Stimulated activated naive CD8-positive, alpha-beta T cell treated with anti-CD3 and anti-CD28 coated beads, Interleukin-15, amount 100 ng/mL, for 72 hours (primary cell): ENCODE measurements at places on chromosomes 13 and 19.

DNA sequence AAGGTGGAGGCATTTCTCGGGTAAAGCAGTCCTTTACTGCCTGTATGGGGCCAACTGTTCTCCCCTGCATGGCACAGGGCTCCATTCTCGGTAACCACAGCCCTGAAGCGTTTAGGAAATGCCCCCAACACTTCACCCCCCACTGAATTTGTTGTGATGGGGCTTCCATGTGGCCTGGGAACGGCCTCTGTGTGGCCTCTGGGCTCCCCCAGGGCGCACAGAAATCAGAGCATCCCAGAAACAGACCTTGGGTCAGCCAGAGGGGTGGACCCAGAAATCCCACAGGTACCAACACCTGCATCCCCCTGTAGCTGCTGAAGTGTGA is 153.7 kb upstream of the VSTM2B start:
- no peak for DNase-seq

GRCh38 chr13:80462567-80462966 is 121.6 kb upstream of the SPRY2 start:
- no peak for DNase-seq

DNA sequence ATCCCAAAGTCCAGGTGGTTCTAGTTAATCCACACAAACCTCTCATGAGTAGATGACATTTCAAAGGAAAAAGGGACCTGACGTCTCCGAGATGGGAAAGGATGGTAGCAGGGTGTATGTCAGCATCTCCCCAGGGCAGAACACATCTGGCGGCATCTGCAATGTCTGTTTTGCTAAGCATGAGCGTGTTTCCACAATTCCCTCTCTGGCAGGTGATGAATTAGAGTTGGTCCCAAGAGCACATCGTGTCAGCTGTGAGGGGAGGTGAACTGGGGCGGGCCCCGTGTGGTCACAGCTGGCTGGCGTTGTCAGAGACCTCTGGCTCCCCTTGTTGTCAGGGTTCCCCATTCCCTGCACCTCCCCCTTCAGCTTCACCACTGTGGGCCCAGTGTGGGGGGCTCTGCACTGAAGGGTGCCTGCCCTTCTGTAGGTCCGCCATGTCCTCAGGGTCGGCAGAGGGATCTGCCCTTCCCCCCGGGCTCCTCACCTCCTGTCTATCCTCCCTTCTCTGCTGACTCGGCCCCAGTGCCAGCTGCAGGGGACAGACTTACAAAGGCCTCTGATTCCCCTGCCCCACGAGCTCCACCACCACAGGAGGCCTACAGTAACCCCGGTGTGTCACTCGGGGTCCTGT is 58.2 kb downstream of the CDADC1 start:
- DNase-seq = no peak

DNA sequence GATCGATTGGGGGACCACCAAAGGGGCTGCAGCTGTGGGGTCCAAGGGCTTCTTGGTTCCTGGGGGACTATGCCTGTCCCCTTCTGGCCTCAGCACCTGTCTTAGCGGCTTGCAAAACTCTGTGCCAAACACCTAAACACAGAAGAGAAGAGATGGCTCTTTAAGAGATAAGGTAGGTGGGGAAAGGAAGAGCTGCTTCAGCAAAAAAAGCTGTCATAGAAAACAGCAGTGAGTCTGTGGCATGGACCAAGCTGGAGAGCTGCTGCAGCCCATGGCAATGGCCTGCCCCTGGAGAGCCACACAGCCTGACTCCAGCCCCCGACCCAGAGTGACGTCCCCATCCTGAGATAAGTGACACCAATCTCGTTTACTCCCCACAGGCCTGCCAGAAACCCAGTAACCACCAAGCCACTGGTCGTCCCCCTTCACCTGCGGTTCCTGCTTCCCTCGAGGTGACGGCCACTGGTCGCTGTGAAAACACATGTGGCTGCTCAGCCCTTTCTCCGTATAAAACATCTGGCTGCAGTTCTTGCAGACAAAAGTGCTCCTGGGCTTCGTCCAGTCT is 25.0 kb upstream of the NAPA start:
- DNase-seq = no peak

DNA sequence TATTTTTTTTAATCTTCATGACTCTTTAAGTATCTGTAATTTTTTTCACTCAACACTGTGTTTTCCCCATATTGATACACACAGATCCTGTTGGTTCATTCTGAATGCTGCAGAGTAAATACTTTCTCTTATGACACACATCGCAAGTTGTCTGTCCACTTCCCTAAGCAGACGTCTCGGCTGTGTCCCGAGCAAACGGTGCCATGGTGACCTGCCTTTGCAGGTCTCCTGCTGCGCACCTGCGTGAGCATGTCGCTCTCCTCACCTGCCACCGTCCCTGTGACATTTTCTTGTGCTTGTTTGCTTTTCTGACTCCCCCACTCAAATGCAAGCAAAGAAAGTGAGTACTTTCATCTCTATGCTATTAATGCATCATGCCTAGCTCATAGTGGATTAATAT is 57.8 kb downstream of the CCDC70 start:
- no peak for DNase-seq

DNA sequence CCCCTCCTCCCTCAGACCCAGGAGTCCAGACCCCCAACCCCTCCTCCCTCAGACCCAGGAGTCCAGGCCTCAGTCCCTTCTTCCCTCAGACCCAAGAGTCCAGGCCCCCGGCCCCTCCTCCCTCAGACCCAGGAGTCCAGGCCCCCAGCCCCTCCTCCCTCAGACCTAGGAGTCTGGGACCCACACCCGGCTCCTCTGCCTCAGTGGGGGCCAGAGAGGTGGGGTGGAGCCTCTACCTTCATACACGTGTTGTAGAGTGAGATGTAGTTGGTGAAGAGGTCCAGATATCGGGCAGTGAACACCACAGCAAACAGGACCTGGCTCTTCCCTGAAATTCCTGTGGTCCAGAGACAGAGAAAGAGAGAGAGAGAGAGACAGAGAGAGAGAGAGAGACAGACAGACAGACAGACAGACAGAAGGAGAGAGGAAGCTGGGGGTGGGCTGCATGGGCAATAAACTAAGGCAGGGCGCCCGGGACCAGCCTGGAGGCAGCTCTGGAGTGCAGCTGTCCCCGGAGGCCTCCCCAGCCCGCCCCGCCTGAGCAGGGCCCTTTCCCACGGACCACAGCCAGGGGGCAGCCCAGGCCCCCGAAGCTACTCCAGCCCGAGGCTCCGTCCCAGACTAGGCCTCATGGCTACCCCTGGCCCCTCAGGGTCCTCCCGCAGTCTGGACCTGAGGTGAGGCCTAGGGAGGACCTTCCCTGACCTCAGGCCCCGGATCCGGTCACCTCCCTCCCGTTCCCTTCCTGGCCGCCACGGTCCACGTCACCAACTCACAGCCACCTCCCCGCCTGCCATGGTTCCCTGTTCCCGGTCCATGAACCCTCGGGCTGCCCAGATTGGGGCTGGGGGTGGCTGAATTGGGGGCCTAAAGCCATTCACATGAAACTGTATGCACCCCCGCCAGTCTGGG is 907 bp downstream of the KDELR1 start:
- peak; percentile 73 for DNase-seq

DNA sequence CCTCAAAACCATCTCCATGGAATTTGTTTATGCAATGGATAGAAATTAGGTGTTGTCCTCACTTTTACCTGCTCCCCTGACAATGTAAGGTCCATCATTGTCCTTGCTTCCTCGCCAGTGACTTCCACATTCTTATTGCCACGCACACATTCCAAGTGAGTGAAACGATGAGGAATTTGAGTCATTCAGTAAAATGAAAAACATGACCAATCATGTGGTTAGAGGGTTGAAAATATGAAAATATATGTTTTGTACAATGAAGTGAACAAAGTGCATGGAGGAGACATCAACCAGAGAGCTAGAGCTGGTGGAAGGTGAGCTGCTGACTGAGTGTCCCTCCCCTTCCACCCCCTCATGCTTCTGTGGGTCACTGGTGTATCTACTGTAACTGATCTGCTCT is 91.7 kb downstream of the ATP8A2 start:
- no peak for DNase-seq

DNA sequence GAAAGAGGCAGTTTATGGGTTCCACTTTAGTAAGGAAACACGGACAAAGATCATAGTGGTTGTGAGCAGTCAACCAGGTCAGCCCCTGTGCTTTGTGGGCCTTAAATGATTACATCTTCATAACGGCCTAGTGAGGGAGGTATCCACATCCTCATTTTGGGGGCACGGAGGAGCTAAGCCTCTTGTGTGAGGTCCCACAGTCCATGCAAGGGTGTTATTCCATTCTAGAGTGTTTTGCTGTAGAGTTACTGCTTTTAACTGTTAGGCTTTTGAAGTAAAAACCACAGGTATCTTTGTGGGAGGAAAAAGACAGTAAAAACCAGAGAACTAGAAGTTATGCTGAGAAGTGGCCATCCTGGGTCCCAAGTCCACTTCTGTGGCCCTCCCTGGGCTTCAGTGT is 4.0 kb downstream of the NOP53 start:
- no peak for DNase-seq

- DNase-seq = no peak
Measured at GRCh38 chr13:48492096-48492440, 40.8 kb downstream of the RCBTB2 start.

- no peak for DNase-seq
Measured at GRCh38 chr13:96052656-96053002, 572 bp downstream of the UGGT2 start.

DNA sequence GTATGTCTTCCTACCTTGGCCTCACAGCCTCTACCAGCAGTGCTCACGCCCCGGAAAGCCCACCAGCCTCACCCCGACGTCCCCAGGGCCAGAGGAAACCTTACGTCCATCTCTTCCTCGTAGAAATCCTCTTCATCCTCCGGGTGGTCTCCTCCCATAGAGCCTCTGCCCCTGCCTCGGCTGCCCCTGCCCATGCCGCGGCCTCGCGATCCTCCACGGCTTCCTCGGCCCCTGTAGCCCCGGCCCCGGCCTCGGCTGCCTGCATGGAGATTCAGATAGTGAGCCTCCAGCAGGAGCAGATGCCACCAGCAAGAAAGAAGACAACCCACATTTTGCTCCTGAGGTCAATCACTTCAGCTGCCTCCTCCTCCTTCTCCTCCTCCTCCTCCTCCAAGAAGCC is 27.3 kb downstream of the ZC3H4 start:
- no peak for DNase-seq

DNA sequence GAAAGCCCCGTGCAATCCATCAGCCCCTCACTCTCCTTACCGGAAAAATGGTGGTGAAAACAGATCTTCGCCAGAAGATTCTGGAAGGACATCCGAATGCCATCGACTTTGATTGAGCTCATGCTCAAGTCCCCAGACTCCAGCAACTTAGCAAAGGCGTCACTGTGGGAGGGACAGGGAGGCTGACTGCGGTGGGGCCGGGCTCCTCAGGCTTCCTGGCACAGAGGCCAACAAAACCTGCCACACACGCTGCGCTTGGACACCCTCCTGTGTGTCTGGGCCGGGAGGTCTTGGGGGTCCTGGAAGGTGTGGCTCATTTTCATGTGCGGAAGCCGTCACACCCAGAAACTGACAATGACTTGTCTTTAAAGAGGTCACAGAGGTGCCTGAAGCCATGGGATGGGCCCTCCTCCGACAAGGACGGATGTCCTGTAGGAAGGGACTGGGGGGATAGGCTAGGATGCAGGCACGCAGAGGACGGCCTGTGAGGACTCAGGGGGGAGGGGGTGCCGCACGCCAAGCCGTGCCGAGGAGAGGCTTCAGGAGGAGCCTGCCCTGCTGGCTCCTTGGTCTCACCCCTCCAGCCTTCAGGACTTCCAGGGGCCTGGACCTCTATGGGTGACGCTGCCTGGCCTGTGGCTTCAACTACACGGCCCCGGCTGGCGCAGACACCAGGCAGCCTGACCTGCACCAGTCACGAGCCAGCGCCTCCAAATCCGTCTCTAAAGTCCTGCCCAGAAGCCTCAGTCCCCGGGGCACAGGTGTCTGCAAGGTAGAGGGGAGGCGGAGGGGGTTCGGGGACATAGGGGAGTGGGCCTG is 12.5 kb downstream of the IZUMO4 start:
- DNase-seq = no peak

DNA sequence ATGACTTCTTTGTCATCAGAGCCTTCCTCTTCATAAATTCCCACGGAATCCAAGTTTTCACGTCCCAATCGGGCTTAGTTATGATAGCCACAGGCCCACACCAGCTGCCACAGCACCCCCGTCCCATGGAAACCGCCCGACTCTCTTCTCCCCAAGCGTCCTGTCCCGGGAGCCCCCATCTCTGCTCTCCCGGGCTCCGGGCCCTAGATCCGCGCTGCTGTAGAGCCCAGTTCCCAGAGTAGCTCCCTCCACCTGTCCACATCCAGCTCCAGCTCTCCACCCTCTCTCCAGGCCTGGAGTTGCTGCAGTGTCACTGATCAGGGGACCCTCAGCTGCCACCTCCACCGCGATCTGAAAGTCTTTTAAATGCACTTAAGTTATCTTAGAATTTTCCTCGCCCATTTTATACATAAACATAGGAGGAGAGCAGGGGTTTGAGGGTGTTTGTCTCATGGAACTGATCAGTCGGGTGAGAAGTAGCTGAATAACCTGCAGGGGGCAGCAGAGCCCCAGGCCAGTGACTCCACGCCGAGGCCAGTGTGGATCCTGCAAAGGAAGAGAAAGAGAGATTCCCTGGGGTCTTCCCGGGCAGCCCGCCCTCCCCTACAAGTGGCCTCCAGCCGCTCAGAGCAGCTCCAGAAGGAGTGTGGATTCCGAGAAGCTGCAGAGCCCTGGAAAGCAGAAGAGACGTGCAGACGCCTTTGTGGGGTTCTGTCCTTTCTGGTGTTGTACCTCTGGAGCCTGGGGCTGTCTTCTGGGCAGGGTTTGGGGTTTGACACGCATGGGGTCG is 1.1 kb upstream of the ZNF763 start:
- peak; percentile 72 for DNase-seq

- no peak for DNase-seq
Measured at GRCh38 chr19:43534305-43534815, 1.4 kb downstream of the ZNF575 start.

DNA sequence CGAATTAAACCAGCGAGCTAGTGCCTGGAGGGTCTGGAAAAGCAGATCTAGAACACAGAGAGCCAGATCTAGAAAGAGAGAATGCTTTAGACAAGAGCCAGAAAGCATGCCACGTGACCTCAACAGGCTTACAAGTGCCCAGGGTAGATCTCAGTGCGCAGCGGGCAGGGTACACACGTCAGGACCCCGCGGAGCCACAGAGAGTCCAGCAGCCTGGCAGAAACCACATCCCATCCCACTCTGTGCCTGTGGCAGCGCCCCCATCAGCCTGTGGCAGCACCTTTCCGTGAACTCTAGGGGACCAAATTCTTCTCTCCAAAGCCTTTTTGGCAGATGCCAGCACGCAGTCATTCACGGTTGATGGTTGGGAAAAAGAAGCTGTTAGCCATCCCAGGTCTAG is 5.9 kb downstream of the ARHGEF1 start:
- DNase-seq = no peak

GRCh38 chr19:30653646-30654386 is 281.6 kb downstream of the ZNF536 start:
- no peak for DNase-seq

DNA sequence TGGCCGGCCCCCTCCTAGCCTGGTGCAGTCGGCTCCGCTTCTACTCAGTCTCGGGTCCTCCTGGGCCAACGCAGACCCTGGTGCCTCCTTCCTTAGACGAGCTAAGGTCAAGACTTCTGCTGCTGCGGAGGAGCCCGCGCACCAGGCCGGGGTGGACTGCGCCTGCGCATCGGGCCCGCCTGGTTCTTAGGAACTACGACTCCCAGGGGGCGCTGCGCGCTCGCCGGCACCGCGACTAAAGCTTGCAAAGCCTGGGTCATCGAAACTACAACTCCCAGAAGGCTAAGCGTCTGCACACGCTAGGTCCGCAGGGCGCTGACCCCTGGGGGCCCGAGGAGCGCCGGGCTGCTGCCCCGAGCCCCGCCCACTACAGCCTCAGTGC is at the start of gene ZNF835:
ZNF835 (minus strand) TSS at position 145 of the 382 bp plus-strand sequence. CDS start 6,559 bp downstream, outside the sequence.
- DNase-seq = peak; percentile 85

GRCh38 chr13:92967923-92968322 is 258.7 kb upstream of the GPC6 start:
- no peak for DNase-seq

GRCh38 chr19:35213663-35214632 is 14.6 kb downstream of the FAM187B start:
- DNase-seq = peak; percentile 88
